ENCODE measurements at places on chromosomes 1 and 21.

- peak; percentile 23 for DNase-seq
Observed at GRCh38 chr1:3366126-3367051, 88.1 kb upstream of the ARHGEF16 start.

- peak; percentile 53 for DNase-seq
Observed at GRCh38 chr1:6037338-6037762, 8.3 kb upstream of the KCNAB2 start.

DNA sequence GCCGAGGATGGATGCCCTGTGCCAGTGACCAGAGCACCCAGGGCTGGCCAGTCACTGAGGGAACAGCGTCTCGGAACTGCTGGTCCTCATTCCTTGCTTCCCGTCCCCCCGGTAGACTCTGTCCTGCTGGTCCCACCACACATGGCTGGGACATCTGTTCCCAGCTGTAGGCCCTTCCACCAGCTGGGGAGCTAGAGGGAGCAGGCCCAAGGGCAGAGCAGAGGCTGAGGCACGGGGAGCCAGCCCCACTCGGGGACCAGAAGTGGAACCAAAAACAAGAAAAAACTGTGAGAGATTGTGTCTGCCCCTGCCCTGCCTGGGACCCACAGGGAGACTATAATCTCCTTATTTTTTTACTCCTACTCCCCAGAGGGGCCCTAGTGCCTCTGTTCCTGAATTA lies 23.8 kb downstream of the ATP8B2 start:
- DNase-seq, result no peak

GRCh38 chr1:183812686-183813569 lies 8.0 kb downstream of the RGL1 start:
- peak; percentile 72 for DNase-seq

GRCh38 chr1:106831511-106831910 lies 225.0 kb upstream of the PRMT6 start:
- DNase-seq, result peak; percentile 9

GRCh38 chr1:247370786-247371732 lies 39.4 kb upstream of the ZNF496 start:
- DNase-seq, result peak; percentile 40

- no peak for DNase-seq
Observed at GRCh38 chr1:1437904-1438376, 2.5 kb downstream of the VWA1 start.

- peak; percentile 33 for DNase-seq
Observed at GRCh38 chr1:65458730-65459396, 38.4 kb downstream of the LEPR start.

GRCh38 chr1:209743145-209743482 lies 12.7 kb upstream of the TRAF3IP3 start:
- peak; percentile 77 for DNase-seq

DNA sequence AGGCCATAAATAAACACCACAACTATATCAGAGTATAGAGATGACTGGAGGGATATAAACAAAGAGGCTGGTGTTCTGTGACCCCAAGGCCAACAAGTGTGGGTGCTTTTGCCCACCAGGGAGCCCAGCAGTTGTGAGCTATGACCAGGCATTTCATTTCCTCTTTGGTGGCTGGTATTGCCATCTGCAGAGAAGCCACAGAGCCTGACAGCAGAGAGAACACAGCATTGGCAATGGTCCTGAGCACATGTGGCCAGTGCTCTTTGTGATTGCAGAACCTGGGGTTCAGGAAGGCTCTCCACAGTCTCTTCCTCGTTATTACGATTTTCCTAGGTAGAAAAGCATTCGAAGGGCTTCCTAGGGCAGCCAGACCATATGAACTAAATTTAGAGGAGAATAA lies 112.3 kb downstream of the TM2D1 start:
- no peak for DNase-seq

- DNase-seq, result no peak
Observed at GRCh38 chr1:169005776-169006175, 100.7 kb upstream of the ATP1B1 start.

- no peak for DNase-seq
Observed at GRCh38 chr21:37047079-37047478, 25.8 kb downstream of the PIGP start.

- DNase-seq, result no peak
Observed at GRCh38 chr1:175210744-175211143, 18.2 kb upstream of the KIAA0040 start.

DNA sequence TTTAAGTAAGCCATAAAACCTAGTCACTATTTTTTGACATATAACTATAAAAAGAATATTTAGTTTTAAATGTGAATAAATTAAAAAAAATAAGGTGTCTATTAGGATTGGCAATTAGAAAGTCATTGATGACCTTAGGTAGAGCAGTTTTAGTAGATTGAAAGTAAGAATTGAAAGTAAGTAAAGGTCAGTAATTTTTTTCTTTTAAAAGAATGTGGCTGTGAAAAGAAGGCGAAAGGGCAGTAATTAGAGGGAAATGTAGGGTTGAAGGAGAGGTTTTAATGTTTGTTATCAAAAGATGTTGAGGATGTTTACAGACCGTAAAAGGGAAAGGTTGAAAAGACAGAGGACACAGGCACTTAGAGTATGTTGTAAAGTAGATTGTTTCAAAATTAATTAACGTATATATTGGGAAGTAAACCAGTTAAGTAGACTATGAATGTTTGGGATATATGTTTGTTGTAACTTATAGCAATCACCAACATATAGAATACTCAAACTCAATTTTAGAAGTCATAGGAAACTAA lies 41.0 kb downstream of the ZFYVE9 start:
- no peak for DNase-seq

DNA sequence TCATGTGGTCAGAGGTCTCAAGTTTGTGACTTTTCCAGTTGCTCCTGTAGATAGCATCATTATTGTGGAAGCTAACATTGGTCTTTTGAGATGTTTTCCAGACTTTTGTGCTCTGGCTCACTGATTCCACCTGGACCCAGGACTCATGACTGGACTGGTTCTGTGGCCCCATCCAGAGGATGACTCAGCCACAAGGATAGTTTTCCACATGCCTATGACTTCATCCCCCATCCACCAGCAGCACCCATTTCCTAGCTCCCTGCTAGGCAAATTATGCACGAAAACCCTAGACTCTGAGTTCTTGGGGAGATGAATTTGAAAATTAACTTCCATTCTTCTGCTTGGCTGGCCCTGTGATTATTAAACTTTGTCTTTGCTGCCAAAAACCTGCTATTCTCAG lies 949.3 kb downstream of the MRPL39 start:
- no peak for DNase-seq

DNA sequence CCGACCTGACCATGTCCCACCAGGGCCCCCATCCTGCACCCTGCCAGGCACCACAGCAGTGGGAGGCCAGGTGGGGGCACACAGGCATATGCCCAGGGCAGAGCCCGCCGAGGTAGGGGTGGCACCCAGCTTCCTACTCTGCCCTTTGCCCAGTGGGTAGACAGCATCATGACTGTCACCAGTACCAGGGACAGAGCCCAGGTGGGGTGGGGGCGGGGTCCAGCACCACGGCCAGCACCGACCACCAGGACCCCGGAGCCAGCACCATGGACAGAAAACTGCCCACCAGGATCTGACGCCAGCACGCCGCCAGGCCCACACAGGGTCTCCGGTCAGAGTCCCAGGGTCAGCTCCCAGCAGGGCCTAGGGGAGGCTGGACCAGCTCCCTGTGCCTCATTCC lies 3.8 kb downstream of the TAS1R3 start:
- DNase-seq, result no peak

DNA sequence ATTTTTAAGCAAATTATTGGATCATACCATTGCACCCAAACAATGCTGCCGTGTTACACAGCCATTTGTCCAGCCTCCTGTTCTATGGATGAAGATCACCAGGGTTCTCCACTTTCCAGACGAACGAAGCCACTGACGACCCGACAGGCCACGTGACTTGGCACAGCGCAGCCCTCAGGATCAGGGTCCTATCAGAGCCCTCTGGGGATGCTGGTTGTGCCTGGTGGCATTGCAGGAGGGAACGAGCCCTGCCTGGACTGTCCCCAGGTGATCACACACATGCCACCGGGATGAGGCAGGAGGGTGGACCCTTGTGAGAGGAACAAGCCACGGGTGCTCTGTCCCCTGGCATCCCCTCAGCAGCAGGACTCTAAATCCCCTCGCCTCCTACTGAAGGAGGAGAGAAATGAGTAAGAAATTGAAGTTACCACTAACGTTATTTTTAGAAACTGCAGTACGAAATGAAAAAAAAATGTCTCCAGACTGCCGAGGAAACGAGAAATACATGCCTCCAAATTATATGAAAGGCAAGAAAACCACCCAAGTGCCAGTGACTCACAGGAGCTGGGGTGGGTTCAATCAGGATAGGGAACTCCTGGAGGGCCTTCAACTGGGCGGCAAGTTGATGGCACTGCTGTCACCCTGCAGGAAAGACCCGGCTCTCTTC lies 58.7 kb upstream of the PDE9A start:
- no peak for DNase-seq

GRCh38 chr1:100536031-100536430 lies 1.9 kb upstream of the GPR88 start:
- no peak for DNase-seq

DNA sequence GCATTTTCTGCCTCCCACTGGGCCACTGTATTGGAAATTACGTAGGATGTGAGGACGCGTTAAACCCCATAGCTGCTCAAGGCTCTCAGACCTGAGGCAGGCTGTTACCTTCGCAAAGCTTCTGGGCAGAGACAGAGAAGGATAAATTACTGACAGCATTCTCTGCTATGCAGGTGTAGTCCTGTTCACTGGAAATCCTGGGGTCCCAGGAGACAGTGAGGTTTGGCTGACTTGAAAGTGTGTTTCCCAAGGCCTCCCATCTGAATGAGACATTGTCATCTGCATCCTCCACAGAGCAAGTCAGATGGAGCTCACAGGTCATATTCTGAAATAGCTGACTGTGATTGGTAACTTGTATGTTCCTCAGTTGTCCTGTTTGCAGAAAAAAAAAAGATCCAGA lies 32.0 kb downstream of the SLAMF6 start:
- no peak for DNase-seq

GRCh38 chr1:209624558-209625549 lies 27.4 kb downstream of the LAMB3 start:
- DNase-seq, result no peak

DNA sequence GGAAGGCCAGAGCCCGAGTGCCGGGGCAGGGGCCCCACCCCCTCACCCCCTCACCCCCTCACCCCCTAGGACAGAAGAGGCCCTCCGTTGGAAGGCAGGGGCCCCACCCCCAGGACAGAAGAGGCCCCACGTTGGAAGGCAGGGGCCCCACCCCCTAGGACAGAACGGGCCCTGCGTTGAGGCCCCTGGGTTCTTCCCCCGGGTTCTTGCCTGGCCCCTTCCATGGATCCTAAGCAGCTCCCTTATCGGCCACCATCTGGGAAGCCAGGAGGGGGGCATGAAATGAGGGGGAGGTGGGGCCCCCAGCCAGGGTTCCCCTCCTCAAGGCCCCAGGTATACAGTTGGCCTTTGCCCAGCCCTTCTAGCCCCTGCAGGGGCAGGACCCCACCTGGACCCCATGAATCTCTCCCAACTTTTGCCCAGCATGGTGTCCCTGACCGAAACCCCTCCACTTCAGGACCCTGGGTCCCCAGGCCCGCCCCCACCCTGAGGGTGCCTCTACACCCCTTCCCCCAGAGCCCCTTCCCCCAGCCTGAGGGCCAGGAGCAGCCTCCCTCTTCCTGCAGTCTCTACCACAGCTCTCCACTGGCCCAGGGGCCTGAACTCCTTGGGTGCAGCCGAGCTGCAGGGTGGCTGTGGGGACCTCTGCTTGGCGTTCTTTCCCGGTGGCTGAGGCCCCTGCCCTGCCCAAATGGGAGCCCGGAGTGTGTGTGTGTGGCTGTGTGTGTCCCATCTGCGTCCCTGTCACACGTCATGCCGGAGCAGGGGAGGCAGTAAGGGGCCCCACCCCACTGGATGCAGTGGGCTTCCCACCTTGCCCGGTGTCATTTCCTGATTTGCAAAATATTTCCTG lies 4.3 kb upstream of the VWA1 start:
- DNase-seq, result no peak

DNA sequence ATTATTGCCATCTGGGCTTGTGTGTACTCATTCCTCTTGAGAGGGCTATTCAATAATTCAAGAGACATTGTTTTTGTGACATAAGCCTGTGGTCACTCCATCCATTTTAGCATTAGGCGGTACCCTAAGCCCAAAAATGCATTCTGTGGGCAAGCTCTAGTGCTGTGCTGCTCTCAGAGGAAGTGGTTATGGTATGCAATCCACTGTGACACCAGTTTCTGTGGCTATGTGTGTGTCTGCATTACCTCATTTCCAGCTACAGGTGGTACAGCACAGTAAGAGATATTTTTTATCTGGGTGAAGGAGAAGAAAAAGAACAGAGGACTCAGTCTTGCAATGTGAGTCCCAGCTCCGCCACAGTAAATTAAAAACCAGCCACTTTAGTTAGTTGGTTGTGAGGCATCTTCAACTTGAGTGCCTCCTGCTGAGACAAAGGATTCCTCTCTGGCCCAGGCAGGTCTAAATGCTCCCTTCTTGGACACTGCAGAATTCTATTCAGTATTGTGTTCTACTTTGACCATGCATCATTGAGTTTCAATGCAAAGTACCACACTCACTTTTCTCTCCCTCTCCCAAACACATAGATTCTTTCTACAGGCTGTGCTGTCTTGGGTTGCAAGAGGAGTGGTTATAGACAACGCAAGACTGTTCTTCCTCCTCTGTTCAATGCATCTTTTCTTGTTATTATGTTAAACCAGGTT lies 777.8 kb upstream of the BRINP3 start:
- DNase-seq, result no peak

- no peak for DNase-seq
Observed at GRCh38 chr1:70778056-70778762, 269.4 kb downstream of the PTGER3 start.
